ENCODE measurements at places on chromosomes 2 and 18.
A peak's percentile ranks its signal among the peaks of the same experiment; 100 is the strongest.

- DNase-seq = no peak
Observed at GRCh38 chr2:86274918-86275275, 62.5 kb downstream of the REEP1 start.

DNA sequence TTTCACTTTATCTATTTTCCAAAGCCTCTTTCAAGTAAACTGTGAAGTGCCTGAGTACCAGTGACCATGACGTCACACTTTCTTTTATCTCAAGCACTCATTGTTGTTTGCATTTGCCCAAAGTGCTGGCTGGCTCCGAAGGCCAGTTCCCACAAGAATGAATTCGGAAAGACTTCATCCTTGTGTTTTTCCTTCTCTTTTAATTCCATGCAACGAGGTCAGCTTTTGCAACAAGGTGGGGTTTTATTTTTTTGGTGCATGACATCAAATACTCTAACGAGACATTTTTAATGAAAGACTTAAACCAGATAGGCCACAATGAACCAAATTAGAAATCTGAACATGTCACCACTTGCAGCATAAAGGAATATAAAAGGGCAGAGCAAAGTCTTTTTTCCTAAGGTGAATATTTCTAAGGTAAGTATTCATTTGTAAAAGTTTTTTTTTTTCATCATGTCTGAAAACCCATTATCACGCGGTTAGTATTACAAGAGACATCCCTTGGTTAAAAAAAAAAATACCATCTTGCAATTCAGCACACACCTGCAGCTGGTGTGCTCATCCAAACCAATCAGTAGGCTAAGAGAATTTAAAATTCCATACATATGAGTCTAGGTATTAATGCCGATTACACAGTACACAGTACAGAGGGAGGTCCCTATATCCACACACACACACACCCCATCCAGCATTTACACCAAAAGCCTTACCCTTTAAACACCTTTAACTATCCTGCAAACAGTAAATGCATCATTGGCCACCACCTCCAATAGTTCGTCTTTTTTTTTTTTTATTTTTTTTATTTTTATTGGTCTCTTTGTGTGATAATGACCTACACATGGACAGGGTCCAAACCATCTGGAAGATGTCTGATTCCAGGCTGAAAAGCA, 2.3 kb downstream of the ARL4C start:
- DNase-seq = peak; percentile 55

GRCh38 chr2:235414422-235414821, 79.4 kb upstream of the AGAP1 start:
- no peak for DNase-seq

- DNase-seq = no peak
Observed at GRCh38 chr2:229530434-229530833, 183.9 kb downstream of the DNER start.

DNA sequence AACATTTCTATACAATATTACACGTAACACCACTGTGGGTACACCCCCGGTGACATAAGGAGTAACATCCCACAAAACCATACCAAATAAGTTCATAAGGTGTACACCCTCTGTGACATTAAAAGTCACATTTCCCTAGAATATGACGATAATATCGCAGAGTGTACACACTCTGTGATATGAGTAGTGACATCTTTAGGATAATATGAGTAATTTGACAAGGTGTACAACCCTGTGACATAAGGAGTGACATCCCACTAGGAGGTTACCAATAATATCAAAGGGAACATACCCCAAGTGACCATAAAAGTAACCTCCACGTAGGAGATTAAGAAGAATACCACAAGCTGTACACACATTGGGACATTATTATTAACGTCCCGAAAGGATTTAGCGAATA, 24.0 kb upstream of the TEX261 start:
- no peak for DNase-seq

- peak; percentile 38 for DNase-seq
Observed at GRCh38 chr2:37318401-37318800, 6.2 kb downstream of the PRKD3 start.

DNA sequence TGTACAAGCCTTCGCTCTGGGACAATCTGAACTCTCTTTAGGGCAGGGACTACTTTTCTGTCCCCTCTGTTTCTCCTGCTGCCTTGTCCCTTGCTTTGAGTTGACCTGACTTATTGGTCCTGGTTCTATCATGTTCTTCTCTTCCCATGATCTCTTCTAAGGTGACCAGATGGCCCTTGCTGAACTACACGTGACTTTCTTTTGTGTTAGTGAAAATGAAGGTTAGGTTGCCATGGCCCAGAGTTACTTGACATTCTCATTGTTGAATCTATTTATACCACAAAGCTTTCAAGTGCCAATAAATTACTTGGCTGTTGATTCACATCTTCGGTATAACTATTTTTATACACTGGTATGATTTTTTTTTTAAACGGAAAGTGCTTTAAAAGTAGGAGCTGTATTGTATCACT, 24.4 kb downstream of the MRPL33 start:
- DNase-seq = no peak

GRCh38 chr2:212945526-212945925, 205.9 kb downstream of the IKZF2 start:
- DNase-seq = no peak

- peak; percentile 78 for DNase-seq
Observed at GRCh38 chr2:46876741-46877384, 38.7 kb downstream of the MCFD2 start.

GRCh38 chr2:102660070-102660469, 40.7 kb downstream of the SLC9A2 start:
- DNase-seq = no peak

DNA sequence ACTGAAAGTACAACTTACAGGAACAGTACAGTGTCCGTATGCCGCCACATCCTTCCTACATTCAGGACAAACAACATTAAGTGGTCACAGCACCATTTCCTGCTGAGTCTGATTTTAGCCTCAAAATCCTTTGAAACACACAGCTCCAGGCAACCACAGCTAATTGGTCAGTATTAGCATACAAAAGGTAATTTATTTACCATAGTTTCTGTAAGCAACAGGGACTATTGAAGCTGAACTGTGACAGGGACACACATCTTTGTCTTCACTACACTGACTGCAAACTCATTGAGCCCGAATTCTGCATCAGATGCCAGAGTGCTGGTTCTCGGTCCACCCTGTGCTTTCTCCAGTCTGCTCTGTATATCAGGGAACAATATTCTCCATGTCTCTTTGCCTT, 151.8 kb downstream of the ST6GAL2 start:
- DNase-seq = no peak

- DNase-seq = no peak
Observed at GRCh38 chr18:8984131-8984721, 118.3 kb upstream of the NDUFV2 start.

- no peak for DNase-seq
Observed at GRCh38 chr2:75920859-75921551, 210.3 kb upstream of the GCFC2 start.

DNA sequence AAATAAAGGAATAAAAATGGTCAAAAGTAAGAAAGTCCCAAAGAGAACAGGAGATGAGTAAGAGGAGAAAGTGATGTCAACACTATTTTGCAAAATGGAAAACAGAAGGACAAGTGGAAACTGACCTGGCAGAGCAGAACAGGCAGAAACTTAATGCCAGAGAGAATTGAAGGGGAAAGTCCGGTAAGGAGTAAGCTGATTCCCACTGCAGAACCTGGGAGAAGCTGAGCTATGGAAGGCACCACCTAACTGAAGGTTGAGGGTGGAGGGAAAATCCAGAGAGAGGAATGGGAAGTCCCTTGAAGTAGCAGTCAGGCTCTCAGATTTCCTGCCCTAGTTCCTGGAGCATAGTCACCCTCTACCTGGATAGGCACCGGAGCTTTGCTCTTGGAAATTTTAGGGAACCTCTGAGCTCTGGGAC, 59.8 kb downstream of the MOGAT1 start:
- no peak for DNase-seq

GRCh38 chr2:160168878-160169277, 31.2 kb downstream of the ITGB6 start:
- no peak for DNase-seq

DNA sequence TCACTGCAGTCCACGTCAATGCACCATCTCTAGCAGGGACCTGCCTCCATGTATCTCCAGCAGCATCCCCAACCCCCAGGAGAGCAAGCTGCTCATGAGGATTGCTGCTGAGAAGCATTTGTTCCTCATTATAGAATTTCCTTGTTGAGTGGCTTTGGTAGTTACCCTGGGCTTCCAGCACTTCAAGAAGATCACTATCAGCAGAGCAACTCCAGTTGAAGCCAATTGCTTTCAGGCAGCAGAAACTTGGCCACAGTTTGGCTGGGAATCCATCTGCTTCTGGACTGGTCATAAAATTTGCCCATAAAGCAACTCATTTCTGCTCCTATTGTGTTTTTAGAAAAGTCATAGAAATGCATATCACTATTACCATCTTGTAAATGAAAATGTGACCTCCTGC, 17.4 kb downstream of the TRPM8 start:
- DNase-seq = no peak

GRCh38 chr2:209411296-209411695, 12.6 kb upstream of the MAP2 start:
- no peak for DNase-seq

Measured in brain microvascular endothelial cell (primary cell).